ENCODE measurements at places on chromosomes 2 and 18.
A peak's percentile ranks its signal among the peaks of the same experiment; 100 is the strongest.

DNA sequence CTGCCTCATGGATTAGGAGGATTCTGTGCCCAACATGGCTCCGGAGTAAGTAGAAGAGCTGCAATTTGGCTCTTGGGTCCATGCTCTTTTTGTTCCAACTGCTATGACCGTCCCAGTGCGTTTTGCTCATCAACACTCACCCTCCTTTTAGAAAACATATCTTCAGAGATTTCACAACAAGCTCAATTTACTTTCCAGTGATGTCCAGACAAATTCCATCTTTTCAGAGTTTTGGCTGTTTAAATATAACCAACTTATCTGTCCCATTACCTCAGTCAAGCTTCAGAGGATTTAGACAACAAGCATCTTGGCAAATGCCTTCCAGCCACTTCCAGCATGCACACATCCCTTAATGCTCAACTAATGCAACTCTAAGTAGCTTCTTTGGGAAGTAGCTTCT lies 6.9 kb upstream of the SLC14A2 start:
- no peak for DNase-seq

DNA sequence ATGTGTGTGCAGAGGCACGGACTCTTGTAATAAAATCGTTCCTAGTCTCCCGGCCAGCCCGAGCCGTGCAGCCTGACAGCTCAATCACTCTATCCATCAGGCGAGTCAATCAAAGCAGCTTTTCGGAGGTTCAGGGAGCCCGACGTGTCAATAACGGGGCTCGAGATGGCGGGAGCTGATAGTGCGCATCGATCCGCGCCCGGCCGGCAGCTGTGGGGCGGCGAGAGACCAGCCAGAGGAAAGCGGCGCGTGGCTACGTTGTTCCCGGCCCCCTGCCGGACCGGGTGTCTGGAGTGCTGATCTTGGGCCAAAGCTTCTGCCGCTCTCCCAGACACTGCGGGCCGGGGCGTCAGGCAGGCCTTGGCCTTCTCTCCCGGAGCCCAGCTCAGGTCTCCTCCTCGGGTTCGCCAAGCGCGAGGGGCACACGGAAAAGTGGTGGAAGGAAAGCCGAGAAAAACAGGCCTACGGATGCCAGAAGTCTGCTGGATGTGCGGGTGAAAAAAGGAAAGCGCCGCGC lies 2.4 kb downstream of the EN1 start:
- DNase-seq: no peak

- DNase-seq: no peak
Measured at GRCh38 chr2:184041077-184041476, 557.3 kb upstream of the ZNF804A start.

DNA sequence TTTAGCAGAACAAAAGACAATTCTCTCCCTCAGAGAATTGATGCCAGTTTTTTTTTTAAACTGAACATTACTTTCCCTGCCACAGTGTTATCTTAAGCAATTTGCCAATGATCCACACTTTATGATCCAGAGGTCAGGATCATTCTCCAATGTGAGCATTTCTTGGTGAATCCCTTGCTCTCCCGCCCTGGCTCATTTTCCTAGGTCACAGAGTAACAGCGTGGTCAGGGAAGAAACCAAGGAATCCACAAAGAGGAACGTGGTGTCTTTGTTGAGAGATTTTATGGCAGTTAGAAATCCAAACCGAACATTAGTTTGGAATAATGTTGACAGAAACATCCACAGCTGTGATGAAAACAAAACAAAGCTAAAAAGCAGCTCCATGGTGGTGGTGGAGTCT lies 250.3 kb downstream of the TTC32 start:
- no peak for DNase-seq

- DNase-seq: no peak
Measured at GRCh38 chr2:148391324-148391723, 253.2 kb upstream of the EPC2 start.

- no peak for DNase-seq
Measured at GRCh38 chr2:164605295-164605694, 16.0 kb downstream of the GRB14 start.

DNA sequence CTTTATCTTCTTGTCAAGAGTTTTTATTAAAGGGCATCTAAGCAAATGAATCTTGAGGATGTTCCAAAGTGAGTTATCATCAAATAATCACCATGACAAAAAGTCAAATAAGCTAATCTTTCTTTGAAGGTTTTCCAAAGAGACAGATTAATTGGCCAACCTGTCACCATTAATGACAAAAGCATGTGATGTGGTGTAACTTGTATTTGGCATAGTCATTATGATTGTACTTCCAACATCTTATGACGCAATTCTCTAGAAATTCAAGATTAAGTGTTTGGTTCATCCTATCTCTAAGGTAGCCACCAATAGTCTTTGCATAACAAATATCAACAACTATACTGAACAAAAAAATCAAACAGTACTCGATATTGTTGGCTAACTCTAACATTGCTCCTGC lies 28.6 kb downstream of the RBMS1 start:
- no peak for DNase-seq

DNA sequence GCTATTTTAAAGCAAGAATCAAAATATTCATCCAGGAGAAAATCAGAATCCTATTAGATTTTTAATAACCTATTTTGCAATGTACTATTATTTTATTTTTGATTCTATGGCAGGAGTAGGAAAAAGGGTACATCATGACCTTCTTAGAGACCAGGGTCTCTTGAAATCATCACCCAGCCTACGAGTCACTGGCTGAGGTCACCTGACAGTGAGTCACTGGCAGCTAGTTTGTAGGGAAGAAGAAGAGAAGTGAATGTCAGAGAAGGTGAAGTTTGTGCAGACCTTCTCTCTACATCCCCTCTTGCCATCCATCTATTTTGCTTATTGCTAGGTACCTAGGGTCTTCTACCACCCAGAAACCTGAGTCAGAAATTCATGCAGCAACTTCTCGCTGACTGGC lies 144.2 kb downstream of the ALK start:
- DNase-seq: no peak

DNA sequence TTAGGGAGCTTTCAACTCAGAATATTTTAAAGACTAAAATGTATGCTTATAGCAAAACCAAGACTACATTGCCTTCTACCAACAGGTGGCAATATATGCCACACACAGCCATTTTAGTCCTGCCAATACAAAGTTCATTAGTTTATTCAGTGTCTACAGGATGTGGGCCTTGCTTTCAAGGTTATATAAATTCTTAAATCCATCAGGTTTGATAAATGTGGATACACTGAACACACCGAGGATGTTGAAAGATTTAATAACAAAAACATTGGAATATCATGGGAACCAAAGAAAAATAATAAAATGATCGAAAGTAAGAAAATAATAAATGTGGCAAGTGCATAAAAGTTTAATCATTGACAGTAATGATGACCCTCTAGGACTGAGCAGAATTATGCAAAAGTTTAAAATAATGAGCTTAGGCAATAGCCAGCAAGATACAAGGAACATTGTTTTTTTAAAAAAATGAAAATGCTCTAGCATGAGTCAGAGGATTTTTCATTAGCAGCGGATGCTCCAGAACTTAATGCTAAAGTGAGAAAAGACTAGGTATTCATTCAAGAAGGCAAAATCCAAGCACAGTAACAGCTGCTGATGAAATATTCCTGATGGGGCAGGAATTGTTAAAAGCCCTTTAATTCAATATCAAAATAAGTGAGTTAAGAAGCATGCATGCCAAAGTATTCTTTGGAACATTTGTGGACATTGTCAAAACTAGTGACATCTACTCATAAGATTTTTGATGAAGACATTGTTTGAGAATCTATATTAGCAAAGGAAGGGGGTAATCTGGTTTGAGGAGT lies 14.2 kb downstream of the SCN9A start:
- DNase-seq: peak; percentile 20

GRCh38 chr2:224841910-224842309 lies 125.7 kb upstream of the CCDC195 start:
- no peak for DNase-seq

DNA sequence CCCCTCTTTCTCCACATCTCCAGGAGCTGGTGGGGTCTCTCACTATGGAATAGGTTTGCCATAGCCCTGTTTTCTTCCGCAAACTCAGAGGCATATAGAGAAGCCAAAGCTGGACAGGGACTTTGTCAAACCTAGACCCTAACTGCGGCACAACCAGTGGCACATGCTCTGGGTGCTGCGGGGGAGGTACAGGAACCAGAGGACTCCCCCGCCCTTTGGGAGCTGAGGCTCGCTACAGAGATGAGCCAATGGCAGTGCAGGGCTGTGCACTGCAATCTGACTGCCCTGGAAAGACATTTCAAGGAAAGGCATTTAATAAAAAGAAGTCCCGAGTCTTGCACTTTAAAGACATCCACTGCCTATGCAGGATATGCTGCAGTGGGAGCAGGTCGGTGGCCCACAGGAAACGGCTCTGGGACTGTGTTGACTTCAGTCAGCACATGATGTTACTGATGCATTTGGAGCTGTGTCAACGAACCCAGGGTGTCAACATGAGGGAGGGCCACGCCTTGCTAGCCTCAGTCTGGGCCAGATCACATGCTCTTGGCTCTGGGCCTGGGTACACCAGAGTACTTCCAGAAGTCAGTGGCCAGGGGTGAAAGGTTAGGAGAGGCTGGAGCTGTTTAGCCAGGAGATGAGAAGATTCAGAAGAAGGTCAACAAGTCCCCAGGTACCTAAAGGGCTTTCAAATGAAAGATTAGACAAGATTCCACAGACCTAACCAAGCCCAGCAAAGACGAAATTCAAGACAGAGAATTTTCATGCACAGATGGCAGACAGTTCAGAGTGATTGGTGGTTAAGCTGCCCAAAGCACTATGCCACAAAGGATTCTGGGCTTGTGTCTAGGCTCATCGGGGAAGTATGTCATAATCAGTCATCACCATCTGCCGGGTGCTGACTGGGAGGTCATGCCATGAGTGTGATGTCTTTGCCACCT lies 8.2 kb downstream of the SLC35F6 start:
- DNase-seq: no peak

GRCh38 chr18:13447621-13448334 lies 229.2 kb downstream of the LDLRAD4 start:
- DNase-seq: peak; percentile 57

DNA sequence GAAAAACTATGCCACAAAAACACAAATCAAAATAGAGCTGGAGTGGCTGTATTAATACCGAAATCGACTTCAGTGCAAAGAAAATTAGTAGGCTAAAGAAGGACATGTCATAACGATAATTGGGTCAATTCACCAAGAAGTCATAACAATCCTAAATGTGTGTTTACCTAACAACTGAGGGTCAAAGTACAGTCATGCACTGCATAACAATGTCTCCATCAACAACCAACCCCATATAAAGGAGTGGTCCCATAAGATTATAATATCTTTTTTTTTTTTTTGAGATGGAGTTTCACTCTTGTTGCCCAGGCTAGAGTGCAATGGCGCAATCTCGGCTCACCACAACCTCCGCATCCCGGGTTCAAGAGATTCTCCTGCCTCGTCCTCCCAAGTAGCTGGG lies 87.5 kb downstream of the NAB1 start:
- no peak for DNase-seq

GRCh38 chr2:15352363-15352762 lies 208.8 kb downstream of the NBAS start:
- DNase-seq: no peak

GRCh38 chr2:105143467-105144151 lies 97.9 kb upstream of the GPR45 start:
- peak; percentile 47 for DNase-seq

DNA sequence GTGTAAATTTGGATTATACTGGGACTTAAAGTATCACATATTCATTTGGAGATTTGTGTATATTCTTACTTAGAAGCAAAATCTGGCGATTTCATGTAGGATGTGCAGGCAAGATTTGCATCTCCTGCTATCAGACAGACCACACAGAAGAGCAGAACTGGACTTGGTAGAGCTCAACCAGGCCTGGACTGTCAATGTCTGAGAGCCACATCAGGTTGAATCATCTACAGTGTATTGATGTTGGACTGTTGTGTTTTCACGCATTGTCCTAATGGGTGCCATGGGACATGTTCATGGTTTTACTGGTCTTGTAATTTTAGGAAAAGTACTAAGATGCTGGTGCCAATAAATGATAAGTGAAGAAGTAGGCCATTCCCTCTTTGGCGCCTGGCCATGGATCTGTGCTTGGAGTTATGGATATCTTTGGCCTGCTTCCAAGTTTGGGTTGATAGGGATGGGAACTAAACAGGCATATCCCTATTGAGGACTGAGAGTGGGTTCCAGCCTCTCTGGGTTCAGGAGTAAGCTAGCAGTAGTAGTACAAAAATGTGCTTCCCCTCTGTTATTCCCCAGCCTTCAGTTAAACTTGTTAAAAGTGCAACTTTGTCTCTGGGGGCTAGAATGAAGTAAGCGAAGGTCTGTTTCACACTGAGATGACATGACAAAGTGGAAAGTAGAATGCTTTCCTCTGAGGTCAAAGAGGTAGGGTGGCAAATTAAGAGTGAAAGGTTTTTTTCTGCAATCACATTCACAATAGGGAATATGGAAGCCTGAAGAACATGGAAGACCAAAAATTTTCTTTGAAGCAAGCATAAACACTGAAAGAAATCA lies 49.2 kb upstream of the NEMP2 start:
- no peak for DNase-seq

Data from left kidney (tissue), 8 donors.